ENCODE measurements at places on chromosomes 5 and 9.
A peak's percentile ranks its signal among the peaks of the same experiment; 100 is the strongest.

GRCh38 chr5:93721511-93721910 lies 19.9 kb downstream of the POU5F2 start:
- DNase-seq = no peak

DNA sequence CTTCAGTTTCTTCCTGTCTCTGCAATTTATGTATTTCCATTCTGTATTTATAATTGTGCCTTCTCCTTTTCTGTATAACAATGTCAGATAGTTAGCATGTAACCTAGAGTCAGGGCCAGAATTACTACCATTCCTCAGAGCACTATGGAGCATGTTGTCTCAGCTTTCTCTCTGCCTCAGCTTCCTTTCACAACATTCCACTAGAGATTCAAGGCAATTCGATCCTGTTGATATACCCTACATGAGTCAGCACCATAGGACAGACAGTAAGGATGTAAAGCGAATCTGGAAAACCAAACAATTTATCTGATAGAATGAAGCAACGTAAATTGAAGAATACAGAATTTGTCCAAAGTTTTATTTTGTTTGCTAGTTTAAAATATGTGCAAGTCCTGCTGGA lies 728.3 kb upstream of the SEMA6A start:
- DNase-seq = no peak

GRCh38 chr5:17277907-17278306 lies 60.5 kb downstream of the BASP1 start:
- no peak for DNase-seq

GRCh38 chr5:3341446-3342240 lies 254.0 kb upstream of the IRX1 start:
- no peak for DNase-seq

GRCh38 chr9:76751001-76751400 lies 13.2 kb upstream of the PCA3 start:
- DNase-seq = no peak

- no peak for DNase-seq
Observed at GRCh38 chr5:92678640-92679039, 902.4 kb downstream of the NR2F1-AS1 start.

GRCh38 chr5:167512111-167512510 lies 779.3 kb upstream of the WWC1 start:
- DNase-seq = no peak

DNA sequence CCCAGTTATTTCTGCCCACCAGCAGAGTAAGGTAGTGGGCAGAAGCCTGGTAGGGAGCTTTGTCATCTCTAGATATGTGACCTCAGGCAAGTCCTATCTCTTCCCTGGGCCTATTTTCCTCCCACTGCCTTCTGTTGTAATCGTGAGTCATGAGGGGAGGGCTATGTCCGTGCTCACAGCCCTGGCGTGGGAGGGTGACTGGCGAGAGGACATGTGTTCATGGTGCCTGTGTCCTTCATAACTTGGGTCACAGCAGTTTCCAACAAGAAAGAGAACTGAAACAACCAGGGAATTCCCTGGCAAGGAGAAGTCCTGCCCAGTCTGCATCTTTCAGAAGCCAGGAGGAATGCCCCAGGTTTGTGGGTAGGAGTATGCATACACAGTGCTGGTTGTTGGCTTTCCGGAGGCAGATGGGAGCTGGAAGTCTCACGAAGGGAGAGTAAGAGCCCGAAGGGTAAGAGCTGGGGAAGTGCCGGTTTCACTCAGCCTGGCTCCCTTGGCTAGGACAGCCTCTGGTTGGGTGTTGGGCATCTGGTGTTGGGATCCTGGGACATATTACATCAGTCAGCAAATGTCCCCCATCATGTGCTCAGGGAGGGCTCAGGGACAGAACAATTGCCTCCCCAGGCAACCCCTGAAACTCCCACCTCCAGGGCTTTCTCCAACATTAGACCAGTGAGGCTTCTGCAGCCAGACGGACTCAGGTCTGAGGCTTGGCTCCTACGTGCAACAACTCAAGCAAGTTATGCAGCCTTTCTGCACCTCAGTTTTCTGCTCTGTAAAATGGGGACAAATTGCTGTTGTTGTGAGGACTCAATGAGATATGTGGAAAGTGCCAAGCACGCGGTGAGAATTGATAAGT lies 4.3 kb upstream of the TIFAB start:
- no peak for DNase-seq

- DNase-seq = no peak
Observed at GRCh38 chr5:149588936-149589335, 7.6 kb downstream of the ARHGEF37 start.

GRCh38 chr5:10563110-10563944 lies 543 bp upstream of the ANKRD33B start:
- peak; percentile 21 for DNase-seq

DNA sequence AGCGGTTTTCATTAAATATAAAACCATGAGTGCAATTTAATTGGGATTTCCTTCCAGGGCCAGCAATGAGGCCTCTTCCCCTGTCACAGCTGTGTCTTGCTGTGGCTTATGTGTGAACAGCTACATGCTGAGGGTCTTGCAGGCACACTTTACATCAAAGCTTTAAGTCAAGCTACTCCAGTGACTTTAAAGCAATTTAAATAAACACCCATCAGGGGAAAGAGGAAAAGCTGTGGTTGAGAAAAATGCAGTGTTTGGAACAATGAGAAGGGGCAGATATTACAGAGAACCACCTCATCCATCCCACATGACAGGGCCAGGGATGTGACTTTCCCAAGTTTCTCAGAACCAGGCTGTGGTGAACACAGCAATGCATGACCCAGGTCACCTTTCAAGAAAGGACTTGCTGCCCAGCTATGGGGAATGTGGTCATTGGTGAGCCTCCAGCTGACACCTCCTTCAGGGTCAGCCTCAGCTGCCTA lies 115.9 kb upstream of the LPAR1 start:
- DNase-seq = no peak

GRCh38 chr5:14295610-14296009 lies 152.5 kb downstream of the TRIO start:
- no peak for DNase-seq

- no peak for DNase-seq
Observed at GRCh38 chr9:34114436-34114835, 12.1 kb downstream of the DCAF12 start.

DNA sequence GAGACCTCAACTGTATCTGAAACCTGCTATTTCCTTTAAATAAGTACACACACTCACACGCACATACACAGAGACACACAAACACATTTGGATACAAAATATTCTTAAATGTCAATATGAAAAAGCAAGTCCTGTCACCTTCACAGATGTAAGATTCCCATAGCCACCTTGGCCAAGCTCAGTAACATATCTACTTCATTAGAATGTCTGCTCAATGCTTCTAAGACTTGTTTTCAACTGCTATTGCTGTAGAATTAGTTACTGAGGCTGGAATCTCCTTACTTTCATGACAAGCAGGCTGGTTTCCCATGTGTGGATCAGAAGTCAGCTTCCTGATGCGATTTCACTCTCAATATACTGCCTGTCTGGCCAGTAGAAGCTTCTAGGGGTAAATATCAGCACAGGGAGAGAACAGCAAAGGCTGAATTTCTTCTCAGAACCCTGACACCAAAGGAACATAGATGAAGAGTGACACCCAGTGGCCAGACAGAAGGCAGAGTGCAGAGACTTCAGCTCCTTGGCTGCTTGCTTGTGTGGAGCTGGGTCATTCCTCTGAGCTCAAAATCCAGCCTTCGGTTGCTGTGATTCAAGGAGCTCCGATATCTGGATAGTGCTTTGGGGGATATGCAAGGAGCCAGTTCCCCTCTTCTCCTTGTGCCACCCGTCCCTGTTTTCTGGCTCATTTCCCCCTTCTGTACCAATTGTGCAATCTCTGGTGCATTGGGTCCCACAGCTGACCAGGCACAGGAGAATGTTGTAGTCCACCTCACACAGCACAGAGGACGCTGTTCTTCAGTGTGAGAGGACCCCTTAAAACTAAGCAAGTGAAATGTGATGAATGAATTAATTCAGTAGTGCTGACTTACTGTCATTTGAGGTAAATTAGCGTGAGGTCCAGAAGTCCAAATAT lies 26.6 kb upstream of the ABLIM3 start:
- DNase-seq = no peak

DNA sequence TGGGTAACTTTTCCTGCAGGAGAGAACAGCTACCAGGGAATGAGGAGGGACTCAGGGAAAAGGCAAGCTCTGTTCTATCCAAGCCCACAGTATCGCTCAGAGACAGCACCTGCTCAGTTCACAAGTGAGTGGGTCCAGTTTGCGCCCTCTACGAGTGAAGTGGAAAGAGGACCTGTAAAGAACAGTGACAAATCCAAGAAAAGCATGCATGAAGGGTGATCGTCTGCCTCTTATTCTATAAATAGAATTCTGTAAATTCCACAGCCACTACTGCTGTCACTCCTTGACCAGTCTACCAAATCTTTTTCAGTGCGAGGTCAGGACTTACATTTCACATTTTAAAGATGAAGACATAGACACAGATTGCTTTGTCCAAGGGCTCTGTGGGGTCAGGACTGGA lies 117.5 kb downstream of the ENTREP1 start:
- DNase-seq = no peak

GRCh38 chr9:38234479-38235170 lies 157.9 kb upstream of the ALDH1B1 start:
- no peak for DNase-seq
